Fibroblast of villous mesenchyme (primary cell): ENCODE measurements at places on chromosomes 4 and X. TPM values are rescaled to one million over a fixed set of nuclear protein-coding genes. Genes with fewer than 3 reads are reported as not detected.
A peak's percentile ranks its signal among the peaks of the same experiment; 100 is the strongest.

- DNase-seq, result no peak
Measured at GRCh38 chrX:36573720-36574119, 434.4 kb upstream of the FAM47C start.

DNA sequence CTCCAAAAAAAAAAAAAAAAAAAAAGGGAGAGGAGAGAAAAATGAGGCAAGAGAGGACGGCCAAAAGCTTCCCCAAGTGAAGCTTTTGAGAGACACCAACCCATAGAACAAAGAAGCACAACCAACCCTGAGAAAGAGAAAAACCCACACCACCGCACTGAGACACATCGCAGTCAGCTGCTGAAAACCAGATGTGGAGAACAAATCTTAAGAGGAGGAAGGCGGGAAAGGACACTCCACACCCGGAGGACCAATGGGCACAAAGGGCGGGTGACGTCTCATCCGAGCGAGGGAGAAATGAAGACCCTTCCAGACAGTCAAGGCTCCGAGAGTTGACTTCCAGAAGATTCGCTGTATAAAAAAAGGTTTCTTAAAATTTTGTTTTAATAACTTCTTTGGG is 112.1 kb downstream of the AFAP1 start:
- DNase-seq, result no peak

DNA sequence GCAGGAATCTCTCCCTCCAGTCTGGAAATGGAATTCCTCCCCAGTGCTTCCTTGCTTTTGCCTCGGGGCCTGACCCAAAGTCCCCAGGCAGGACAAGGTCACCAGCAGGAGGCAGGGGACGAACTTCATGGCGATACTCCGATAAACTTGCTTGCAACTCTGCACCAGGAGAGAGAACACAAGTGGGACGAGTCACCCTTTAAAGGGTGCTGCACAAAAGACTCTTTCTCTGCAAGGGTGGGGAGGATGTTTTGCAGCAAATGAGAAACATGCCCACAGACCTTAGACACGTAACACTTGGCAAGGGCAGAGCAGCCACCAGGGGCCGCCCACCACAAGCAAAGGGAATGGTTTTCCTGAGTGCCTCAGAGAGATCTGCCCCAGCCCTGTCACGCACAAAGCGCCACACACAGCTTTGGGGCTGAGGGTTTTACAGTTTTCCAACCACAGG is at the start of gene FGFBP2:
Gene FGFBP2 (minus strand): TSS at position 175 of the 451 bp plus-strand sequence. CDS start 46 bp downstream, at position 129.
- peak; percentile 47 for DNase-seq

PF4V1 gene
- total RNA-seq, result not detected in 2 replicates

DNA sequence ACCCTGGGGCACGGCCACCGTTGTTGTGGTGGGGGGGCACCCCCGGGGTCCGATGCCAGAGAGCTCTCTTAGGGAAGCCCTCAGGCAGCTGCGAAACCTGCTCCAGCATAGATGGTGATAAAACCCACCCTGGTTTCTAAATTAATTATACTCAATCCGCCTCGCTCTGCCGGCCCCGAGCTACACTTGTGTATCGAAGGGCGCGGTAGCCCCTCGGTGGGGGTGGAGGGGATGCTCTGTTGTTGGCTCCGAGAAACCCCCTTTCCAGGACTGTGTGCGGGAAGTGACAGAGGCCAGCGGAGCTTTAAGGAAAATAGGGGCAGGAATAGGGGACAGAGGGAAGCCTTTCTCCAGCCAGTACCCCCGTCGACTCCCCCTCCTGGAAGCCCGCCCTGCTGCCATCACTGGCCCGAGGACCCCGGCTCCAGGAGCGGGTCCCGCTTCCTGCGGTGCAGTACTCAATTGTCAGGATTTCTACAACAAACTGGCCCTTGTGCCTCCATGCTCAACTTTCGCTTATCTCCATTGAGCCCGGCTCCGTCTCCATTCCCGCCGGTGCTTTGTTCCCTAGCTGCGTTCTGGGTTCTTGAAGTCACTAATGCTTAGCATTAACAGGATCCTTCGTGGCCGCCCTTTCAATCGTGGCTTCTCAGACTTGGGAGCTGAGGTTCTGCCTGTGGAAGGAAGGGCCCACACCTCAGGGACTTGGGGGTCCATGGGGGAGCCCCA is 408.2 kb downstream of the BCOR start:
- no peak for DNase-seq

TMPRSS11A gene
- not detected in 2 replicates for total RNA-seq

GRCh38 chr4:85393201-85393600 is 81.7 kb upstream of the ARHGAP24 start:
- no peak for DNase-seq

GRCh38 chr4:112371361-112371760 is 74.2 kb downstream of the ALPK1 start:
- no peak for DNase-seq

GRCh38 chr4:13521047-13521446 is 23.3 kb downstream of the NKX3-2 start:
- no peak for DNase-seq

GRCh38 chrX:115054876-115055275 is 37.5 kb upstream of the IL13RA2 start:
- DNase-seq, result no peak

GRCh38 chr4:17094159-17094875 is 195.9 kb upstream of the LDB2 start:
- DNase-seq, result no peak

- DNase-seq, result peak; percentile 60
Measured at GRCh38 chr4:87317527-87317926, 5.2 kb downstream of the HSD17B13 start.

RIBC1 gene
- total RNA-seq, result 0.32 and 0.43 TPM in 2 replicates

DNA sequence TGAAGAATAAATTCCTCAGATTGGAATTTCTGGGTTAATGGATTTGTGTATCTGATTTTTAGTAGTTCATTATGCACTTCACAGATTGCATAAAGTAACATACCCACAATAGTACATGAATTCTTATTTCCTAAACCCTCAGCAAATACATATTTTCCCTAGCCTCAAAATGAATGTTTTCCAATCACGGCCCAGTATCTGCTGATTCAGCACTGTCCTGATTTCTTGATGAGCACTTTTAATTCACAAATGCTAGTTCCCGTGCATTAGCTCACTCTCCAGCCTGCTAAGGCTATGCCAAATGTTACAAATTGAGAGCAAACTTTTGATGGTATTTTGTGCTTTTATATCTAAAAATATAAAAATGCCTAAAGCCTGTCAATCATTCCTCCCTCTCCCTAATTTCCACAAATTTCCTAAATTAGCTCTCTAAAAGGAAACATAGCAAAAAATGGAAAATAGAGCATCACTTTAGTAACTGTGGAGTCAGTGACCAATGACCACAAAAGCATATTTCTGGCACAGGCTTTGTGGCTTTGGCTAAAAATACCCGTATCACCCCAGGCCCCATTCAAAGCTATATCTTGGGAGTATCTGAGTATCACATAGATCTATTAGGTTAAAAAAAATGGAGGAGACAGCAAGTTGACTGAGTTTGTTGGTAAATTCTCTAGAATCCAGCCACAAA is 75.5 kb downstream of the NAF1 start:
- DNase-seq, result no peak

DNA sequence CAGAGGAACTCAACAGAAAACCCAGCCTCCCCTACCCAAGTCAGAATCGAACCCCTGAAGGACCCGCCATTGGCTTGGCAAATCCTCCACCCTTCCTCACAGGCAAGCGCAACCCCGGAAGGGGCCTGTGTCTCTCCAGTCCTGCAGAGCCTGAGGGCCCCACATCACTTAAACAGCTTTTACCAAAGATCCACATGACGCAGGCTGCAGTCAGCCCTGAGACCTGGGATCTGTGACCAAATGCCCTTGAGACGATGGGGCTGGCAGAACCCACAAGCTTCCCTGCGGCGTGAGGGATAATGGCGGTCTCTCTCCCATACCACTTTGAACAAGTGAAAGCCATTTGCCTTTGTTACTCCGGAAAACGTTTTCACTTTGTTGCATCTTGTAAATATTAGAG is 54.9 kb downstream of the ACOX3 start:
- no peak for DNase-seq

DNA sequence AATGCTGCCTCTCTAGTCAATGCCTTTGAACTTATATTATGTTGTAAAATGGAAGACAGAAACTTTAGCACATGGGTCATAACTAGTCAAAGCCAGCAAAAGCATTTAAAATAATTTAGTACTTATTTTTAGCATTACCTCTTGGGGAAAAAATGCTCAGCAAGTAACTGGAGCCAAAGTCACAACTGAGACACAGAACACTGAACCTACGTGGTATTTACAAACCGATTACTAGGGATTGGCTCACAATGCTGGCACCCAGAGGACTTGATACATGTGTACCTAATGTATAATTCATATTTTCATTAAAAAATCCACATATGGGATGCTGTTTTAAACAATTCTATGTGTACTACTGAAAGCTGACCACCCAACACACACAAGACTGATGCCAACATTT is 38.4 kb downstream of the PHKA2 start:
- DNase-seq, result no peak

NAA11 gene
- total RNA-seq, result 0.97 TPM in 1 of 2 replicates, not detected in the other
